ENCODE measurements at places on chromosomes 5 and 9.

GRCh38 chr5:116838011-116838536, 263.5 kb upstream of the SEMA6A start:
- DNase-seq, result no peak

DNA sequence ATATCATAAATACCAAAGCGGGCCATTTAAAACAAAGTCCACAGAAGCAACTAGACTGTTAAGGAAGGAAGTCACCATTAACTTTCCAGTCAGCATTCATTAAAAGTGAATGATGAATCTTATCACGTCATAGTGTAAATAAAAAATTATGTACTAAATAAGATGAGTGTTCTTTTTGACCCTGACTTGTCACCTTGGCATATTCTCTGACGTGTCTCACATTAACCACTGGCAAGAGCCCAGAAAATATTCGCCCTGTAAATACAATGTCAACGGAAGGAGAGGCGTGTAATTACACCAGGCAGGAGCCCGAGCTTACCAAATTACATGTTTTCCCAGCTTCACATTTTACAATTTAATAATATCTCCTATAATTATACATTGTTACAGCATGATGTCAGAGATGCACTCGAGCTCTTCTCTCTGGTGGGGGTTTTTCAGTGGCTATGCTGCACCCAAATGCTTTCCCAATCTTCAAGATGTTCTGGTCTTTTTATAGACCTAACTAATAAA, 29.3 kb upstream of the UBE2QL1 start:
- DNase-seq, result no peak

DNA sequence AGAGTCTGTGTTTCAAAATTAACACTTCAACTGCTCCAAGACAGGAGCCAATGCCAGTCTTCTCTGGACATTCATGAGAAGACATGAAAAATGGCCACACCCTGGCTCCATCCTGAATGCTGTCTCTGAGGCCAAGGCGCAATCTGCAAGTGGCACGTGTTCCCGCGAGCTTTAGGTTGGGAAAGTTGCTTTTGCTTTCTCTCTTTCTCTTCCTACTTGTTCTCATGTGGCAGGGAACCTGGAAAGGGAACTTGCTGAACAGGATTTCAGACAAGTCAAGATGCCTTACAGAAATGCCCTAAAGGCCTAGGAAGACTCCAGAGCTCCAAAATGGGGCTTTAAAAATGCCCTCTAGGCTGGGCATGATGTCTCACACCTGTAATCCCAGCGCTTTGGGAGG, 91.9 kb upstream of the OTULINL start:
- DNase-seq, result no peak

DNA sequence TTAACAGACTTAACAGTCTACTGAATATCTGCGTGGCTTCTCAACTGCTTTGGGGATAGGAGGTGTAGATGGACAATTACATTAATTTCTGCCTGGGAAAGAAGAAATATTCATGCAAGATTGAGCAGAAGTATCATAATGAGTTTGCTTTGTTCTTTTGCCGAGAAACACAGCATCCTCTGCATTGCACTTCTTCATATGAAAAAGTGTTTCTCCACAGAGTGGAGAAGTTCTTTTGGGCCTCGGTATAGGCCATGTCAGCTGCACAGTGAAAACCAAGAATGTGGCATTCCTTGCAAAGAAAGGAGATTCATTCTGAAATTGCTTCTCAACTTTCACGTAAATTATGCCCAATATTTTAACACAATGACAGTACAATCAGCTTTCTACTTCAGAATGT, 17.6 kb upstream of the SNX2 start:
- no peak for DNase-seq

- DNase-seq, result no peak
These were observed 6.4 kb downstream of the SWI5 start for GRCh38 chr9:128282500-128282899.

DNA sequence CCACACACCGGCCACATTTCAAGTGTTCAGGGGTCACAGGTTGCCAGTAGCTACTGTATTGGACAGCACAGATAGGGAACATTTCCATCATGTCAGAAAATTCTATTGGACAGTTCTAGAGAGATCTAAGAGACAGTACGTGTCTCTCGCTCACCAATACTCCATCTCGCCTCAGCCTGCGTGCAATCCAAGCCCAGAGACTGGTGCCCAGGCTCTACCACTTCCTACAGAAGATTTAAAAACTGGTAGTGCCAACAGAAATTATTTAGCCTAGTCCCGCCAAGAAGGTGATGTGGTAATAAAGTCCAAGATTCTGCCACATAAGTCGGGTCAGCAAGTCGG, 390 bp upstream of the SNX2 start:
- no peak for DNase-seq
